CD8-positive, alpha-beta memory T cell (primary cell): ENCODE measurements at places on chromosomes 1 and 21.
A peak's percentile ranks its signal among the peaks of the same experiment; 100 is the strongest.

- H3K4me1 ChIP-seq = no peaks in the 10 kb centered on the region
- no peak for DNase-seq
- H3K4me3 ChIP-seq = no peak overlapping the region
- H3K36me3 ChIP-seq = no peaks in the 10 kb centered on the region
These were observed 61.1 kb upstream of the DMRTB1 start for GRCh38 chr1:53398091-53398490.

DNA sequence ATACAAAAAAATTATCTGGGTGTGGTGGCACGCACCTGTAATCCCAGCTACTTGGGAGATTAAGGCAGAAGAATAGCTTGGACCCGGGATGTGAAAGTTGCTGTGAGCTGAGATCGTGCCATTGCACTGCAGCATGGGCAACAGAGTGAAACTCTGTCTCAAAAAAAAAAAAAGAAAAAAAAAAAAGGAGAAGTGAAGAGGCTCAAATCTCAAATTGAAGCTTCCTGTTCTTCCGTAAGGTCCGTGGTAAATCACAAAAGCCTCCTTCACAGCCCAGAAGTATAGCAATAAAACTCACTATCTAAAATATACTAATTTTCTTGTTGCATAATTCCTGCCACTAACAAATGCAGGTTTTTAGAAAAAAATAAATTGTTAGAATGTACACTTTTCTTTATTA is 498.2 kb upstream of the BRINP3 start:
- no peak overlapping the region for H3K4me3 ChIP-seq
- no peaks in the 10 kb centered on the region for H3K27me3 ChIP-seq
- H3K4me1 ChIP-seq = no peaks in the 10 kb centered on the region
- no peak for DNase-seq

GRCh38 chr1:101797722-101798121 is 199.0 kb downstream of the OLFM3 start:
- no peaks in the 10 kb centered on the region for H3K27me3 ChIP-seq
- no peaks in the 10 kb centered on the region for H3K4me1 ChIP-seq
- H3K36me3 ChIP-seq = no peaks in the 10 kb centered on the region
- H3K27ac ChIP-seq = no peak overlapping the region

DNA sequence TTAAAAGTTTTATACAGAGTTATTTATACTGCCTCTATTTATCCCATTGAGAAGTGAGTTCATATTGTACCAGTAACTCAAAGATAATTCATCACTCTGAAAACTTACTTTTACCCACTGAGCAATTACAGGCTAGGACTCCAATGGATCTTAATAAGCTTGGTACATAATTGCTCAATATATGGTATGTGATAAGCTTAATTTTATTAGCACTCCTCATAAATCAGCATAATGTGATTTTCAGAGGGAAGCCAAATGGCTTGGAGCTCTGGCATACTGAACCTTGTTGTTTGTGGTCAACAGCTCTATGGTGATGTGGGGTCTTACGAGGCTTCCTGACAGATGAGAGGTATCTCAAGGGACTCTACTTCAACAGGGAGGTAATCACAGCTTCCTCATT is 26.3 kb downstream of the ADAM30 start:
- no peak overlapping the region for H3K27ac ChIP-seq
- H3K27me3 ChIP-seq = no peaks in the 10 kb centered on the region
- H3K4me1 ChIP-seq = no peaks in the 10 kb centered on the region
- DNase-seq = no peak
- no peak overlapping the region for H3K4me3 ChIP-seq
- no peaks in the 10 kb centered on the region for H3K36me3 ChIP-seq

DNA sequence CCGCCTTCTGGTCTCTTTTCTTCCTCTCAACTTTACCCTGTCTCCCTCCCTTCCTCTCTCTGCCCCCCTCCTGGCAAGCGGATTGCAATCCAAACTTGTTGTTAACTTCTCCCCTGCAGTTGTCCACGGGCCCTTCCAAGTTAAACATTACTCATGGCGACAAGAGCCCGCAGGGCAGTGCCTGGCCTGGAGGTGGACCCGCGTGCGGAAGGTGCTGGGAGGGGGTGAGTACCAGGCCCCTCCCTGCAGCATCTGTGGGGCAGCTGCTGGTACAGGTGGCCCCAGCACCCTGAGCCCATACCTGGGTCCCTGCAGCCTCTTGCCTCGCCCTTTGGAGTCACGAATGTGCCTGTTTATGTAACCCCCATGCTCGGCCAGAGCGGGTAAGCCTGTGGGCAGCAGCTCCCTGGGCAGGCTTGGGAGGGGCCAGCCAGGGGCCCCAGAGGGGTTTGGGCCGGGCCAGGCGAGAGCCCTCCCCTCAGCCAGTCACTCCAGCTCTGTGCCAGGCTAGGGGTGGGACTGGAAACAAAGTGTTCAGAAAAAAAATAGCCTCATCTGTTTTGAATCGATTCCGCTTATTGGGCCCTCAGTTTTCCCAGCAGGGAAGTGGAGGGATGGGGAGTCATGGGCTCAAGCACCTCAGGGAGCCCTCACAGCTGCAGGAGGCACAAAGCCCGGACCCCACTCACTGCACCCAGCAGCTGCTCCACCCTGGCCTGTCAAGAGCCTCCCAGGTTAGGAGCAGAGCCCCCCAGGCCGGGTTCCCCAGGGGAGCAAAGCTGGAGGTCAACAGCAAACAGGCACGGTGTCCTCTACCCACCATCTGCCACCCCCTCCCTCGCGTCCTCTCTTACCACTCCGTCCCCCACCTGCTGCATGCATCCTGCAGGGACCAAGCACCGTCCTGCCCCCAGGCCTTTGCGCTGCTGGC is 14.0 kb upstream of the FAAP20 start:
- H3K4me3 ChIP-seq = no peak overlapping the region
- peaks cover 24% of the 10 kb centered on the region for H3K4me1 ChIP-seq
- DNase-seq = no peak
- no peaks in the 10 kb centered on the region for H3K36me3 ChIP-seq
- H3K27me3 ChIP-seq = no peaks in the 10 kb centered on the region
- H3K27ac ChIP-seq = no peak overlapping the region

DNA sequence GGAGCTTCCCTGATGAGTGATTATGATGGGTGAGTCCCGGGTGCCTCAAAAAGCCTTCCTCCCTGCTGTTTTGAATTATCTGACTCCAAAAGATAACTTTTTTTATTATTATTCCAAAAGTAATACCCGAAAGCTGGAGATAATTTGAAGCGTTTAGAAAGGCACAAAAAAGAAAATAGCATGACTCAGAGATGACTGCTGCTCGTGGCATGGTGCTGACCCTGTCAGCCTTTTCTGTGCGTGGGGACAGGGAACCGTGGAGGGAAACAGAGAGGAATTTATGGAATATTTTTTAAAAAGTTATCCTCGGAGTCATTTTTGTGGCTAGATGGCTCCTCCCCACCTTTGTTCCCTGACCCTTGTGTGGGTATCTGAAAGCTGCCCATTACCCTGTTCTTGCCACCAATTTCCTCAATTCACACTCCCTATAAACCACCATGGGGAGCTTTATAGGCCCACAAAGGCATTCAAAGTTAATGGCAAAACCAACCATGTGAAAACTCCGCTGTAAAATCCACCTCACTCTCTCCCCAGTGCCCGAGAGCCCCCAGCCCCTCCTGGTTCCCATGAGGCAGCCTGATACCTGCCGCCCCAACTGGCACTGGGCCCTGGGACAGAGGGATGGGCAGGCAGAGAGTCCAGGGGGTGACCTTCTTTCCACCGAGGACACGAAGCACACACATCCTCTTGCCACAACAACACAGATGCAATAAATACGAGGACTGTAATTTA is 37.5 kb downstream of the IGSF21 start:
- H3K4me3 ChIP-seq = no peak overlapping the region
- H3K27me3 ChIP-seq = no peaks in the 10 kb centered on the region
- H3K36me3 ChIP-seq = no peaks in the 10 kb centered on the region
- no peak overlapping the region for H3K27ac ChIP-seq
- no peak for DNase-seq
- H3K4me1 ChIP-seq = no peaks in the 10 kb centered on the region

DNA sequence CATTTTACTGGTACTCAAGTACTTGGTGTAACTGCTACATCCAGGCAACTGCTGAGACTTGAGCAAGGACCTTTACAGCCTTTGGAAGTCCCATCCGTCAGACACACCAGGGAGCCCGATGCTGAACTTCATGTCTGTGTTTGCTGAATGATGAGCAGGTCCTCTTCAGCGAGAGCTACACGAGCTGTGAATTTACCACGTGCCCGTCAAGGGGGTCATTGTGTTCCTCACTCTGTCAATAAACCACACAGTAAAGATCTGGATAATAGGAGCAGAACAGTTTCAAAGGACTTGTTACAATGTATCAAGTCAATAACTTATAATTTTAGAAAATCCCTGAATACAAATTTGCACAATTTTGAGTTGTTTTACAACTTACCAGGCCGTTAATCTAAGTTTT is 427.2 kb downstream of the KIF26B start:
- DNase-seq = no peak
- no peak overlapping the region for H3K27ac ChIP-seq
- no peaks in the 10 kb centered on the region for H3K27me3 ChIP-seq
- no peaks in the 10 kb centered on the region for H3K4me1 ChIP-seq
- no peaks in the 10 kb centered on the region for H3K36me3 ChIP-seq

DNA sequence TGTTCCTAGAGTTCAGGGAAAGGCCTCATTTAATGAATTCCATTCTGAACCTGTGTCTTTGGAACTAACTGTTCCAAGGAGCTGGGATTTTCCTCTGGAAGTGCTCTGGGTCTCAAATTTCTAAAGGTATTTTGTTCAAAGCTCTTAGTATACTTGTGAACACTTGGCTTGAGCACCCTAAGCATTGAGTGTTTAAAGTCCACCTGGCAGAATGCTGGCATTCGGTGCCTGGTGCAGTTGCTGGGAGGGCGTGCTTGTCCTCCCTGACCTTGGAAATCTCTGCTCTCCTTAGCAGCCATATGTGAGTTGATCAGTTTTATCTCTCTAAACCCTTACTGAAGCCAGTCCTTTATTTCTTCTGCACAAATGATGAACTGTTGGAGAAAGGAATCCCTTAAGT is 3.0 kb downstream of the MTARC2 start:
- DNase-seq = no peak
- H3K36me3 ChIP-seq = no peaks in the 10 kb centered on the region

DNA sequence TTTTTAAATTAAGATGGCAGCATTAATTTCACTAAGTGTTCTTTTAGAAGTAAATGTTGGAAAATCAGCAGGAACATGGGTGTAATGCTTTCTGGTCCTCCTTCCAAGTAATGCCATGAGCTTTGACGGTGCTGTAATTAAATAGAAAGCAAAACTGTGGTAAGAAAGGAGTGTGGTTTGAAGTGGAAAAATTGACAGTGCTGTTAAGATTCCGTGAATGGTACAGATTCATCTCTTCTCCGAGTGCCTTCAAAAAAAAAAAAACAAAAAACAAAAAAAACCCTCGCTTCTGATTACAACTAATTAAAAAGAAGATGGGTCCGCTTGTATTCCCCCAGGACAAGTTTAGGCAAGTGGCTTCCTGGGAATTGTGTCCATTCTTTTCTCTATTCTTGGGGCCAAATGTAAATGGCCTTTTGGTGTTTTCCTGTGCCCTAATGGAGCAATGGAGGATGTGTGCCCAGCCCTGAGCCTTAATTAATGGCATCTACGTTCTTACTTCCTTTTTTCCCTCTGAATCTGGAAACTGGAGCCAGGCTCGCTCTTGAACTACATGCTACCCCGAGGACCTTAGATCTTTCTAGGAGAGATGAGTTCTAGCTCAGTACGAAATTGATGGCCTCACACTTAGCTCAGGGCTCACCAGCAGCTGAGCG is 5.1 kb downstream of the LMO4 start:
- H3K4me1 ChIP-seq = peaks cover 51% of the 10 kb centered on the region
- DNase-seq = no peak
- no peaks in the 10 kb centered on the region for H3K27me3 ChIP-seq
- H3K4me3 ChIP-seq = peak overlapping the region; percentile 49

- H3K36me3 ChIP-seq = peaks cover 8% of the 10 kb centered on the region
- no peak for DNase-seq
- no peaks in the 10 kb centered on the region for H3K27me3 ChIP-seq
These were observed 192.2 kb upstream of the TNR start for GRCh38 chr1:175935566-175936115.

DNA sequence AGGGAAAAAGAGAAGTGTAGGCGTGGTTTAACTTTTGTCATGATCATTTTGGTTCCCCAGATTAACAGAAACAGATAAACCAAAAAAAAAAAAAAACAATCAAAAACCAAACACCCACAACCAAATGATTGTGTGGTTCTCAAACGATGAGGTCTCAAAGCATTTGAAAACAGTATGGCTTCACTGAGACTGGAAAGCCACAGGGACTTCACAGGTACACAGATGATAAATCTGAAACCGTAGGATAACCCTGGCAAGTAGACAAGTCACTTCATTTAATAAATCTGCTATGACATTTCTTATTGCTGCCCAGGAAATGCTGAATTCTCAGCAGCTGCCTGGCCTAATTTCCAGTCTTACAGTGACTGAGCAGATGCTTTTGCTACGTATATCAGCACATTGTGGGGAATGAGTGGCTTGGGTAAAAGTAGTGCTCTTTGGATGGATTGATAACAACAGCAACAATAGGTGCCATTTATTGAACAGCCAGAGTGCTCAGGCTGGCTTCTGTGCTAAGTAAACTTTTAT is 6.1 kb downstream of the ST6GALNAC3 start:
- H3K4me3 ChIP-seq = no peak overlapping the region
- no peaks in the 10 kb centered on the region for H3K4me1 ChIP-seq
- H3K27me3 ChIP-seq = no peaks in the 10 kb centered on the region
- H3K36me3 ChIP-seq = no peaks in the 10 kb centered on the region
- no peak for DNase-seq
- H3K27ac ChIP-seq = no peak overlapping the region

GRCh38 chr21:28699596-28700259 is 292.9 kb downstream of the LTN1 start:
- DNase-seq = no peak
- no peaks in the 10 kb centered on the region for H3K36me3 ChIP-seq

DNA sequence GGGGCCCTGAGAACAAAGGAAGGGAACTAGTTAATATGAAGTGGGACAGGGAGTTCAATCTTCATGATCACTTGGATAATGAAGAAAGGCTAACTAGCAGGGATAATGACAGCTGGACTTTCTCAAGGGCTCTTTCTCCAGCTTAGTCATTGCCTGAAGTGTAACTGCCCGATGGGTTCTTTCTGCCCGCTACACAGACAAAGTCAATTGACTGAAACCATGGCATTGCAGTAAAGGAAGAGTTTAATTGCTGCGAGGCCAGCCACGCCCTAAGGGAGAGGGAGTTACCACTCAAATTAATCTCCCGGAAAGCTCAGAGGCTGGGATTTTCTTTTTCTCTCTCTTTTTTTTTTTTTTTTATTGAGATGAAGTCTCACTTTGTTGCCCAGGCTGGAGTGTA is 16.6 kb upstream of the SLC2A5 start:
- H3K4me1 ChIP-seq = no peaks in the 10 kb centered on the region
- H3K27me3 ChIP-seq = peaks cover 4% of the 10 kb centered on the region
- H3K27ac ChIP-seq = no peak overlapping the region

DNA sequence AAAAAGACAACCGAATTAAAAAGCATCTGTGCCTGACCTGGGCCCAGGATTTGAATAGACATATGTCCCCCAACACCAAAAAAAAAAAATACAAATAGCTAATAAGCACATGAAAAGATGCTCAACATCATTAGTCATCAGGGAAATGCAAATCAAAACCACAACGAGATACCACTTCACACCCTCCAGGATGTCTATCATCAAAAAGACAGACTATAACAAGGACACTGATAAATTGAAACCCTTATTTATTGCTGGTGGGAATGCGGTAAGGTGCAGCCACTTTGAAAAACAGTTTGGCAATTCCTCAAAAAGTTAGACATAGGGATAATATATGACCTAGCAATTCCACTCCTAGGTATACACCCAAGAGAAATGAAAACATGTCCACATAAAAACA is 72.3 kb upstream of the CAMK1G start:
- H3K27me3 ChIP-seq = no peaks in the 10 kb centered on the region
- no peak for DNase-seq
- no peak overlapping the region for H3K4me3 ChIP-seq
